Left ventricle myocardium superior (tissue), 1 donor: ENCODE measurements at places on chromosomes 3 and 15. TPM values are rescaled to one million over a fixed set of nuclear protein-coding genes. Genes with fewer than 3 reads are reported as not detected.

The ADCY5 gene
- total RNA-seq: 273 TPM

The AHSG gene
- total RNA-seq: not detected

The STRIT1 gene
- 0.79 TPM for total RNA-seq

The CCR3 gene
- not detected for total RNA-seq

The CRABP1 gene
- total RNA-seq: not detected

The ONECUT1 gene
- total RNA-seq: not detected

DNA sequence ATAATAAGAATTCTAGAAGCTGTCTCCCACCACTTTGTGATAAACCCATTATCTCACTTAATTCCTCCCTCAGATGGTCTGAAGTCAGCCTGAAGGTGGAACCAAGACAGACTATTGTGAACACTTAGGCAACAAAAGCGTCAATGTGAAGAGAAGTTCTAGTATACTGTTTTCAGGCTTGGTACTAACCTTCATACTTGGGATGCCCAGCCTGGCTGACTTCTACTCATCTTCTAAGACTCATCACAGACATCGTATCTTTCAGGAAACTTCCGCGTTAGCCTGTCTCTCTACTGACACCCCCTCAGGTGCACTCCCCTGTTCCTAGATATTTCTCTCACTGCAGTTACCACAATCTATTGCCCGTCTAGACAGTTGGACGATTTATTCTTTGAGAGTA, 201.2 kb downstream of the SATB1 start:
- no peak for DNase-seq

DNA sequence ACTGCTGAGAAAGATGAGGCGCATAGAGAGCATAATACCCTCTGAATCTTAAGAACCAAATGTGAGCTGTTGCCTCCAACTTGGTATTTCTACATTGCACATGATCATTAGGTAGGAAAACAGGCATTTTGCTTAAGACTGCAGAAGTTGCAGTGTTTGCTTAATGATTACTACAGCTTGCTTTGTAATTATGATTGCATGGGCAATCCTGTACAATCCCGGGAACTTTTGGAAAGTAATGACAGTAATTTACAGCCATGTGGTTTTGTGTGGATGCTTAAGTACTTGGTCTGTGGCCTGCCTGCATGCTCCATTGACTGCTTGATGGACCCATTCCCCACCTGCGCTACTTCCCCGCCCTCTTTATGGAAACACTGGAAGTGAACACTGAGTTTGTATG, 301.1 kb downstream of the DIPK2A start:
- no peak for DNase-seq

- DNase-seq: peak; percentile 68
Observed at GRCh38 chr15:90241343-90242192, 7.6 kb downstream of the GDPGP1 start.

DNA sequence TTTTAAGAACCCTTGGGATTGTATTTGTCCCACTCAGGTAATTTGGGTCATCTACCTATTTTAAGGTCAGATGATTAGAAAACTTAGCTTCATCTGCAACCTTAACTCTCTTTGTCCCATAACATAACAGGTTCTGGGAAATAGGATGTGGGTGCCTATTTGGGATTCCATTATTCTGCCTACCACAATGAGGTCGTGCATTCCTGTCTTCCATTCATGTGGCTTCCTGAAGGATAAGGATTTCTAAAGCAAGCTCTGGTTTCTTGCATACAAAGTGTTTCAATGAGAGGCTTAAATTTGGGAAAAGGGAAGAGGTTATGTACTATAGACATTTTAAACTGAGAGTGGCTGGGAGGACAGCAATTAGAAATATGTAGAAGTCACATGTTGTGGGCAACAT, 190.3 kb downstream of the MCTP2 start:
- no peak for DNase-seq
